ENCODE measurements at places on chromosomes 6 and 20.

- DNase-seq = no peak
These were observed 32.5 kb downstream of the TFEB start for GRCh38 chr6:41702771-41703494.

DNA sequence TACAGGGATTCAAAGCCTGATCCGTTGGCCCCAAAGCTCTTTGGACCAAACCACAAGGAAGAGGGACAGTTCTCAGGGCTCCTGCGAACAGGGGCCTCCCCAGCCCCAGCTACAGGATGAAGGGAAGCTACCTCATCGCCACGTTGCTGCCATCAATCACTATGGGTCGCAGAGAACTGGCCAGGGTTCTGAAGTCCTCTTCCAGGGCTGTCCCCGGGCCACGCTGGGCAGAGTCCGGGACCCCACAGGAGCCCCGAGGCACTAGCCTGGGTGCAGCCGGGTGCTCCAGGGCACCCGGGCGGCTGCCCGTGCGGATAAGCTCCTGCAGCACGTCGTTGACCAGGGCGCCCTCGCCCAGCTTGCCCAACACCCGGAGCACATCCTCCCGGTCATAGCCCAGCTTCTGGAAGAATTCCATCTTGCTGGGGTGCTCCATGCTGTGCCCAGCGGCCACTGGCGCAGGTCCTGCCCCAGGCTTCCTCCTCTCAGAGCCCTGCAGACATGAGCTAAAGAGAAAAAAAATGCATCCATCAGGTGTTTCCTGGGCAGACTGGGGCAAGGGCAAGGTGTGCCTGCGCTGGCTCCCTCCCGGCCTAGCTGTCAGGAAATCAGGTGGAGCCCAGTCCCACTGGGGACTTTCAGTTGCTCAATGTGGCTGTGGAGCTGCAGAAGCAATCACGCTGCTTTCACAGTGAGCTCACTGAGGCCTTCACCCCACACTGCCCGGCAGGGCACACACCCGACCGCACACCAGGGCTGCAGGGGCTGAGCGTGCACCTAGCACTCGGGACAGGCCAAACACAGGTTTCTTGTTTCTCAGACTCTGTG lies 10.5 kb downstream of the ZC3H12D start:
- no peak for DNase-seq

DNA sequence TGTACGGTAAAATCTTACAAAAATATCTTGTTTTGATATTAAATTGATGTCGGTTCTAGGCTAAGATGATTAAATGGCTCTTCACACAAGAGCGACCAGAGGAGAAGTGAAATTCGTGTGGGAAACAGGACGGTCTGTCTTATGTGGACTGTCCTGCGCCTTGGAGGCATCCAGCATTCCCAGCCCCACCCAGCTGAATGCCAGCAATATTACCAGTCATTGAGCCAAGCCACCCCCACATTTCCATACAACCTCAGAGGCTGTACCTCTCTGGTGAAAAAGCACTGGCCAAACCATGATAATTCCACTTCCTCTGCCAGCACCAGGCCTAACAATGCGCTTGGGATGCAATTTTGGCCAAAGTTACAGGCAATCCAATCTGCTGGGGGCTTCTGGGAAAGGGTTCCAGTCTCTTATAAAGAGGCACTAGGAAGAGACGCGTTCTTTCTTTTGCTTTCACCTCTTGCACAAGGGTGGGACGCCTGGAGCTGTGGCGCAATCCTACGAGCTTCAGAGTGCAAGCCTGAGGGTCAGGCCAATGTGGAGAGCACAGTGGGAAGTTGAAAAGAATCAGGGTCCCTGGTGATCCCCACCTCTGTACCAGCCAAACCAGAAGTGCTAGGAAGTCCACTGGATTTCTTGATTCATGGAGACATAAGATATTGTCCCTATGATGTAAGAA lies 213.1 kb downstream of the PREX1 start:
- DNase-seq = no peak

DNA sequence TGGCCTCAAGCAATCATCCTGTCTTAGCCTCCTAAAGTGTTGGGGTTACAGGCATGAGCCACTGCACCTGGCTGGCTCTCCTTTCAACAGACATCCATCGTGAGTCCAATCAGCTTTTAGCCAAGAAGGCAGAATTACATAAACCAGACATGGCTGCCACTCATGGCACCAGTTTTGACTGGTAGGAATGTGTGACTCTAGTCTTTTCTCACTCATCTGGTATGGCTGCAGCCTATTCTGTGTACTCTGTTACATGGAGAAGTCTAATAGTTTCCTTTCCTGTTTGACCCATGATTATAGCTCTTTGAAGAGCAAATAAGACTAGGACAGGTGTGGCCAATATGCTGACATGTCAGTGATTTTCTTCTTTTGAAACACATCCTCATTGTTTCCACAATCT lies 27.0 kb upstream of the RNF144B start:
- DNase-seq = no peak

DNA sequence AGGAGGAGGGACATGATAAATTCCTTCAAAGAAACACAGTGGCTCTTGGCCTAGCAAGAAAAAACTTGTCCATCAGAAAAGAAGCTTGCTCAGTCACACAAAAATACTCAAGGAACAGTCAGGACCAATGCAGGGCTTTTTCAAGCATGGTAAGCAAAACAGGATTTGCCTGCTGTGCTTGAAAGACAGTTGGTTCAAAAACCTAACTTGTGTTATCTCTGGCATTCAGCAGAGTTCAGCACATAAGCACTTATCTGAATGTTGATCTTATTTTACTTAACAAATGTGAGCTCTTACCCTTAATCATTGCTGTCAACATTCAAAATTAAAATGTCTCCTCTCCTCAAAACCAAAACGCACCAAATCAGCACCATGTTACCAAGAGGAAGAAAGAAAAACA lies 38.3 kb downstream of the ATG5 start:
- DNase-seq = no peak

DNA sequence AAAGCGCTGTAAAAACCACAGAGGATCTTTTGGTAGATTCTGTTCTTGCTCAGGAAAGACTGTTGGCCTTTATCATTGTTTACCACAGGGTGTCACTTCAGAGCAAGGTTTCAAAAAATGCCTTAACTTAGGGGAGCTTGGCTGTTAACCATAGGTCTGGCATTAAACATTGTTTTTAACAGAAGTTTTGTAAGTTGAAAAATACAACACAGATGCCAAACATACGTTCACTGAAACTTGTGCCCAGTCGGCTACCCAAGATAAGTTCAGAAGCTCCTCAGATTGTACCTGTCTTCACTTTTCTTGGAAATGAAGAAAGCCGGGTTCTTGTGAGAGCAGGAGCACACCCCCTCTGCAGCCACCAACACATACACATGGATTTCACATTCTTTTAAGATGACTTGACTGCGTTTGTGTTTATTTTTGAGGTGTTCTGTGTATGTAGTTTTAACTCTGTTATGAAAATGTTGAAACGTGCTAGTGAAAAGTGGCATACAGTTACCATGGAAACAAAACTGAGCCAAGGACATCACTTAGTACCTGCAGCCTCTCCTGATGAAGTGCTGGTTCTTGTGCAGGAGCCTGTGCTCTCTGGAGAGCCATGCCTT lies 64.9 kb downstream of the SYCP2L start:
- no peak for DNase-seq

DNA sequence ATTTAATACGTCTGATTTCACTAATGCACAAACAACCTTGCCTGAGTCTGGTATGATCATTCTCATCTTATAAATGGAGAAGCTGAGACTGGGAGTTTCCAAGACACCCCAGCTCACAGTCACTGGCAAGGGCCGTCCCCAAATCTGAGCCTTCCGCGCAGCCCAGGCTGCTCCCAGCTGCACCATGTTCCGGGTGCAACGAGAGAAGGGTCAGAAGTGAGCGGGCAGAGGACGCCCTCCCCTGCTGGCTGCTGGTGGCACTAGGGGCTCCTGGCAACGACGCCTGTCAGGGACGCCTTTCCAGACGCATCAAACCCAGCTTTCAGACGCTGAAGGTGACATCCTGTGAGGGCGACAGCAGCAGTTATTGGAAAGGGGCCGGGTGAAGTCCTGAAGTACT lies 115.3 kb upstream of the PROKR2 start:
- DNase-seq = no peak

- DNase-seq = no peak
These were observed 802.9 kb downstream of the MAFB start for GRCh38 chr20:39885975-39886649.

- DNase-seq = no peak
These were observed 35.3 kb downstream of the FOXQ1 start for GRCh38 chr6:1347161-1347560.

- no peak for DNase-seq
These were observed 660.2 kb downstream of the EPHA7 start for GRCh38 chr6:92759178-92759577.

Measured in stimulated activated CD4-positive, alpha-beta T cell treated with anti-CD3 and anti-CD28 coated beads, Interleukin-4, amount 100 ng/mL, for 1 hour (primary cell).